ENCODE measurements at places on chromosomes 6 and 20.

DNA sequence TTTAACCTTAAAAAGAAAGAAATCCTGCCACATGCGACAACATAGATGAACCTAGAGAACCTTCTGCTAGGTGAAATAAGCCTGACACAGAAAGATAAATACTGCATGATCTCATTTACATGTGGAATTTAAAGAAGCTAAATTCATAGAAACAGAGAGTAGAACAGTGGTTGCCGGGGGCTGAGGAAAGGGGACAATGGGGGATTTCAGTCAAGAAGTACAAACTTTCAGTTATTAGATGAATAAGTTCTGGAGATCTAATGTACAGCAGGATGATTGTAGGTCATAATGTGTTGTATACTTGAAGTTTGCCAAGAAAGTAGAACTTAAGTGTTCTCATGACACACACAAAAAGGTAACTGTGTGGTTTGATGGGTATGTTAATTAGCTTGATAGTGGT lies 204.3 kb upstream of the PRSS16 start:
- no peak for DNase-seq

DNA sequence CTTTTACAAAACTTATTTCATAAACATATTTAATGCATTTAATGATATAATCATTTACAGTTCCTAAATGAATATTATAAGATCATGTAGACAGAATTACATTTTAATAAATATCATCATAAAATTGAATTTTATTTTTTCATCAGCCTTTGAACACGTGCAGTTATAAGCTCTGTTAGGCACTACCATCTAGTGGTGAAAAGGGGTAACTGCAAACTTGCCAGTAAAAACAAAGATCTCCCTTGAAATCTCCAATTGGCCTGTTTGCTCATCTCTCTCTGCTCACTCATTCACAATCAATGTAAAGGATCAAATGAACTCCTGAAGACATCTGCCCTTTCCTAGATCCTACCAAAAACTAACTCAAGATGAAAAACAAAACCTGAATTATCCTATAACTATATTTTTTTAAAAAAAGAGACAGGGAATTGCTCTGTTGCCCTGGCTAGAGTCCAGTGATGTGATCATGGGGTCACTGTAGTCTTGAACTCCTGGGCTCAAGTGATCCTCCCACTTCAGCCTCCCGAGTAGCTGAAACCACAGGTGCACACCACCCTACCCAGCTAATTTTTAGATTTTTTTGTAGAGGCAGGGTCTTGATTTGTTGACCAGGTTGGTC lies 31.7 kb downstream of the SAMHD1 start:
- DNase-seq = no peak

DNA sequence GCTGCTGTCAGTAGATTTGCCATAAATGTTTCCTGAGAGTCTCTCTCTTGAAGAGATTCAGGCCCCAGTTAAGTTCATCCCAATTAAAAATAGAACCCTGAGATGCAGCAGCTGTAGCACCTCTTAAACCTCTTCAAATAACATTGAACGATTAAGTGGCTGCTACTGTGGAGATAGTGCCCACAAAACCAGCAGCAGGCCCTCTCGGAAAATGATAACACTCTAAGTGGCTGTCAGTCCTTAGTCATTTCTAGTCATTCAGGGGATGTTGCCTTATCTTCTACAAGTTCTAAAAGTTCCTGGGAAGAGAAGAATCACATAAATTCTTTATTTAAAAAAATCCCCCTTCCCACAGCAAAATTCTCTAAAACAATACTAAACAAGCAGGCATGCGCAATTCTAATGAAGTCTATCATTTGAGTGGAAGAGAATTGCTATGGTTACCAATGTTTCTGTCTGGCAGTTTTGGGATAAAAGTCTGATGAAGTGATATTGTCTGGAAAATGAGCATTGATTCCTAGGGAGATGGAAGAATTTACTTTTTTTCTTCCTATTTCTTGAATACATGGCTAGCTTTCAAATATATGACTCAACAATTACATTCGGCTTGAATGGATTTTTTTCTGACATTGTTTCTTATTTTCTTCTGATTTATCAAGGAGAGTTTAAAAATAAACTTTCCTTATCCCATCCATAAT lies 131.9 kb downstream of the TRMT11 start:
- no peak for DNase-seq

DNA sequence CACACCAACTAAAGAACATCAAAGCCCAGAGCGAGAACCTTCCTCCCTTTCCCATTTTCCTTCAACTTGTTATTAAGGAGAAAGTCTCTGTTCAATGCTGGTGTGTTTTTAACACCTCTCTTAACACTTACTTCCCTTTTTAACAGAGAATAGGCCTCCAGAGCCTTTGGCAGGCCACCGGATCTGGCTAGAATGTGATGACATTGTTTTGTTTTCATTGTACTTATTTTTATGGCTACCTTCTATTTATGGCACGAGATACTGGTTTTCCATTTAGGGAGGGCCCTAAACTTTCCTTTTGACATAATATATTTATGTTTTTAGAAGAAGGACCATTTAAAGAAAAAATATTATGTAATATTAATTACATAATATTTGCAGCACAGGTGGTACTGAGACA lies 21.6 kb downstream of the TCF15 start:
- no peak for DNase-seq

GRCh38 chr6:167404385-167405049 lies 79.6 kb downstream of the TTLL2 start:
- DNase-seq = no peak

DNA sequence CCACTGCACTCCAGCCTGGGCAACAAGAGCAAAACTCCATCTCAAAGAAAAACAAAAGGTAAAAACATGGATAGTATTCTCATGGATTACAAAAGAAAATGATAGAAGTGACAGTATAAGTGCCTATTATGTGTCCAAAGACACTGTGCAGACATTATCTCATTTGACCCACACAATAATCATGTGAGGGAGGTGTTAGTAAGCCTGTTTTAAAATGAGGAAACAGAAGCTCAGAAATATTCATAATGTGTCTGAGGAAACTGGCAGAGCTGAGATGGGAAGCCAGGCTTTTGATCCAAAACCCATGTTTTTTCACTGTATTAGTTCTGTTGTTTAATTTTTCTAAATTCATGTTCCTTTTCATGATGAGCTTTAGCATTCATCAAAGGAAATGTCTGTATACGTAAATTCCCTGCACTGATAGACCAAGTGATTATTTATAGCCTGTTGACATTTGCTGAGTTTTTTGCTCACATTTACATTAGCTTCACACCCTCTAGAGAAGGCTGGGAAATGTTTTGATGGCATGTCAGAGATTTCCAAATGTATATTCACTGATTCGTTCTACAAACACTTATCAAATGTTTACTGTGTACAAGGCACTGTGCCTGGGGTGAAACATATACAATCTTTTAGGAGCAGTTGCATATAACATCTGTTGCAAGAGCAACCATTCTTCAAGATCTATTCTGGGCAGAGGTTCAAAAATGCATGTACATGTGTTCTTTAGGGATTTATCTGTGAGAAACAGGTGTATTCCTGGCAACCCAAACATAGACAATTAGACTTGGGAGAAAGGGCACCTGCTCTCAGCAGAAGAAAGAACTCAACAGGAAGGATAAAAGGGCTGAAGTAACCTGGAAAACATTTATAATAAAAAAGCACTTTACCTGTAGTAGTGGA lies 331.5 kb downstream of the SAMD5 start:
- no peak for DNase-seq

DNA sequence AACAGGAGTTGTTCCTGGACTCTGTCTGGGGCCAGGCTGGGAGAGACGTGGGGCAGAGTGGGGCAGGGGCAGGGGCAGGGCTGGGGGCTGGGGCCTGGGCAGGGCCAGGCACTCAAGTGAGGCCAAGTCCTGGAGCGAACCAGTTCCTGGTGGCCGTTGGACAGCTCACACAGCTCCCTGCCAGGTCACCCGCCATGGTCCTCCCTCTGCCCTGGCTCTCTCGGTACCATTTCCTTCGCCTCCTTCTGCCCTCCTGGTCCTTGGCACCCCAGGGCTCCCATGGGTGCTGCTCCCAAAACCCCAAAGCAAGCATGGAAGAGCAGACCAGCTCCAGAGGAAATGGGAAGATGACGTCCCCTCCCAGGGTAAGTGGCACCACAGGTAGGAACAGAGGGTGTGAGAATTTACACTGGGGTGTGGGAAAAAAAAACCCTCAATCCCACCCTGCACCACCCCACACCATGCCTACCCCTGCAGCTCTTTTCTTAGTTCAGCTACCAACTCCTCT lies at the start of gene MCCD1:
Gene MCCD1, plus strand, starts transcription at position 142 of the 508 bp plus-strand sequence. Its CDS starts 53 bp downstream, at position 195.
- DNase-seq = no peak

DNA sequence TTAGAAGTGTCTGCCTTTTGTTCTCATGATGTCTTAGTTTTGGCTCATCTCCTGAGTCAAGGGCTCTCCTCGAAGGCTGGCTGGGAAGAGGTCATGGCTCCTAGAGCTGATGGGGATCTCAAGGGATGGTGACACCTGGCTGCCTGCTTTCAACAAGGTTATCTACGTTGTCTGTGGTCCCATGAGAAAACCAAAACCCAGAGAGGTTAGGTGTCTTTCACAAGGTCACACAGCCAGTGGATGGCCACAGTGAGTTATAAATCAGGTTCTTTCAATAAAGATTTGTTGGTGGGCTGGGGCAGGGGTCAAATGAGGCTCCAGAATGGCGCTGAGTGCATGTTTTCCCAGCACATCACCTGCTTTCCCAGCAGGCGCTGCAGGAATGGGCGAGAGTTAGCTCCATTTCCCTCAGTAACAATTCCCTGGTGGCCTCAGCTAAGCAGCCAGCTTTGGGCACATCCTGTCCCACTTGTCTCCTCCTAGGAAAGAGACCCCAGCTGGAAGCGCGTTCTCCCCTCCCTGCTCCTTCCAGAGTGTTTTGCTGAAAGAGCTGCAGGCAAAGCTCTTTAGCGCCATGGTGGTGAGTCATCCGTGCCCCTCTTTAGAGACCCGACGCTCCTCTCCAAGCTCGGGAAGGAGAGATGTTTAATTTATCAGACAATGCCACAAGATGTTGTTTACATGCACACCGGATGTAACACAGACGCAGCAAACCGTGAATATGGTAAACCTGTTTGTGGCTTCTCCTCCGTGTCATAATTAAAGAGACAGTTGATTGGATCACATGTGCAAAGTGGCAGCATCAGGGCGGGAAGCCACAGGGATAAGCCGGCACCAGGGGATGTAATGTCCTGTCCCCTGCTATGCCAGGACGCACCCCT lies 109.7 kb downstream of the LRFN2 start:
- DNase-seq = no peak

DNA sequence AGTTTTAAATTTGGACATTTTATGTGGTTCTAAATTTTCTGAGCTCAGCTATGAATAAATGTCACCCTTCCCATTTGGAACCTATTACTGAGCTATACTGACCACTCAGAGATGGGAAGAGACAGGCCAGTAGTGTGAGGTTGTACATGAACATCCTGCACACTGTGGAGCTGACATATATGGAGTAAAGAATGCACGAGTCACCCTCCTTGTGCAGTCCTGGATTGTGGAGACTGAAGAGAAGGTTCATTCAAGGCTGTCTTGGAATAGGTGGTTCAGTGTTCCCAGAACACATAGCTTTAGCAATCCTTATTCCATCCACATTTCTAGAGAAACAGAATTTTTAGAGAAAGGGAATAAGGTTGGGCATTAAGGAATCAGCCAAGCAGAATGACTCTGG lies 50.3 kb upstream of the OGFRL1 start:
- DNase-seq = no peak

GRCh38 chr6:29813809-29814208 lies 13.8 kb upstream of the HLA-G start:
- DNase-seq = no peak

DNA sequence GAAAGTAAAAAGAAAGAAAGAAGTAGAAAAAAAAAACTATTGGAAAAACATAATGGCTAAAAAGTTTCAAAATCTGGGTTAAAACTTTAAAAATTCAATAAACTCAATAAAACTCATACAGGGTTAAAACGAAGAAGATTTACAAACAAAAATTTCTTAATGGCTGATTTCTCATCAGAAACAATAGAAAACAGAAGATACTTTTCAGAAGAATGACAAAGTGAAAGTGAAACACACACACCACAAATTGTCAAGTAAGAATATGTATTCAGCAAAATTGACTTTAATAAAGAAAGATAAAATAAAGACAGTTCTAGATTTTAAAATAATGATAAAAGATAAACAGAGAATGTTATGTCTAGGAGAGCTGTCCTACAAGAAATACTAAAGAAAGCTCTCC lies 618.9 kb upstream of the GJE1 start:
- no peak for DNase-seq

DNA sequence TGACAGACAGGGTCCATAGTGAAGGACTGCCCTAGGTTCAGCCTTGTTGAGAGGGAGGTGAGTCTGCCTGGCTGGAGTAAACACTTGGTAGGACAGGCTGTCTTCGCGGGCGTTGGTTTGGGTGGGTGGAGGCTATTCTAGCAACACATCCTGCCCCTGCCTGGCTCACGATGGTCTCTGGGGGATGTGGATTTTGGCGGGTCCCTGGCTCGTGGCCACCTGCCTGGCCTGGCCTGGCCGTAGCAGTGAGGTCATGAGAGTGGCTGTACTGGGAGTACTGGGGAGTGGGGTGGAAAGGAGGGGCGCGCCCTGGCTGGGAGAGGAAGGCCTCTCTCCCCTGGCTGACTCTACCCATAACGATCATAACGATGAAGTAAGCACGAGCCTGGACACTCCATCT lies 30.2 kb upstream of the MRPS18A start:
- DNase-seq = no peak

- DNase-seq = no peak
These were observed 6.0 kb downstream of the HSF2 start for GRCh38 chr6:122405417-122405816.

DNA sequence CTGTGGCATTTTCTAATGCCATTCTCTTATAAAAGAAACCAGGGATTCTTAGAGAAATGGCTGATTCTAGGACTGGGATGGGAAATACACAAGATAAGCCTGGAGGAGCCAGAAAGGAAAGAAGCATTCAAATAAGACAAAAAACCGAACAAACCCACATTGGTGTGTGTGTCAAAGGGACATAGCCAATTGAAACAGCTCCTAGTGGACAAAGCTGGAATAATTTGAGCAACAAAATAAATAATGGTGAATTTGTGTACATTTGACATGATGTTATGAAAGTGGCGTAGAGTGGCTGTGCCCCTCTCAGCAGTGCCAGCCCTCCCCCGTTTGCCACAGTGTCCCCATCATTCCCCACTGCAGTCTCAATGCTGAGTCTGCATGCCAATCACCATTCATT lies 55.5 kb downstream of the B3GAT2 start:
- DNase-seq = no peak

- no peak for DNase-seq
These were observed 105.0 kb upstream of the FAM184A start for GRCh38 chr6:119183457-119183856.

DNA sequence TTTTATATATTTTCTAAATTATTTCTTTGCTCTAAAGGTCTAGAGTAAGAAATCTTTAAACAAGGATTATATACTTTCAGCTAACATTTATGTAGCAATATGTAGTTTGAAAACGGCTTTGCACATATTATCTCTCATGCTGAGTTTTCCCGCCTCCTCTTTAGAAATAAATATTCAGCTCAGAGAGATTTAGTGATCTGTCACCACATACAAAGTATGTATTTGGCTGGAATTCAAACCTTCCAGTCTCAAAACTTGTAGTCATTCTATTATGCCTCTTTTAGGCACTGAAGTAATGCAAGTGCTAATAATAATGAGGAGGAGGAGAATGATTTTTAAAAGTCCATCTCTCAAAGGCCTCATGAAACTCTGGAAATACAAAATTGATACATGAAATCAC lies 525.0 kb downstream of the GRIK2 start:
- no peak for DNase-seq

GRCh38 chr20:58045579-58045978 lies 182.9 kb downstream of the ANKRD60 start:
- DNase-seq = no peak

- no peak for DNase-seq
These were observed 491.0 kb downstream of the HAO1 start for GRCh38 chr20:7449269-7449668.
